ENCODE measurements at places on chromosomes 12 and 14.

DNA sequence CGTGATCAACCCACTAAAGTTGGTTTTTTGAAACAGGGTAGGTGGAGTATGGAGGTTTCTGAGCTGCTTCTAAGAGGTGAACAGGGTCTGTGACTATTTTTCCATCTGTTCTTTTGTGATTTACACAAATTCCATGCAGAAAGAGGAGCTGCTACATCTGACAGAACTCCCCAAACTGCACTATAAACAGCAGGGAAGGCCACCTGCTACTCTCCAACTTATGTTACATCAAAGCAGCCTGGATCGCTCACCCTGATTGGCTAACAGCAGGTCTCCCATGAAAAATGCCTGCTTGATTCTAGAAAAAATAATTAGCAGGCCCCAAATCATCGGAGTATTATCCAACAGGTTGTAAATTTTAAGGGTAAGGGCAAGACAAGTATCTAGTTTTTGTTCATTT lies 282.9 kb upstream of the FLRT2 start:
- no peak for DNase-seq

DNA sequence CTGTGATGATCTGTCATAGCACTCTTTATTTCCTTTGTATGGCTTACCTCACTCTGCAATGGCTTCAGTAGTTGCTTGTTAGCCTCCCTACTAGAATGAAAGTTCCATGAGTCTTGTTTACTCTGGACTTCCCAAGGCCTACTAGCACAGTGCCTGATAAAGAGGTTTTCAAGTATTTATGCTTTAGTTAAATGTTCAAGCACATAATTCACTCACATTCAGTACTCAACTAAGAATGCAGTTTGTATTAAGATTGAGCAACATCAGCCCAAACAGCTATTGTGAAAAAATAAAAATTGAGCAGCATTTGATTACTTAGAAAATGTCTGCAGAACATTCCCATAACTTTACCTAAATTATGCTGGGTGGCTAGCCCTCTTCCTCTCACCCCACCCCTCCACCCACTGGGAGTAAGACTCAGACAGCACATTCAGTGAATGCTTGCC lies 158.9 kb upstream of the AMIGO2 start:
- DNase-seq, result no peak

DNA sequence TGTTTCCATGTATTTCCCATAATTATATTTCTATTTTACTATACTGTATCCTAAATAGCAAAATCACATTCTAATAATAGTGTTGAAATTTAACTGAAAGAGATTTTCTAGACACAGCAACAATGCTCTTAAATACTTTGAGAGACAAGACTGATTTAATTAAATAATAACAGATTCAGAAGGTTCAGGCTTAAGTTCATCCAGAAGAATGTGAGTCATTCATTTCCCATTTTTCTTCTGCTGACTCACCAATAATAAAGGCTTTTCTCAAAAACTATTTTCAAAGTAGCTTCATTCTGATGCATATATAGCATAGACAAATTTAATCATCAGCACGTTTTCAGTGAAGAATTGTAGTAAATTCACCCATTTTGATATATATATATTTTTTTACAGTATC lies 481.4 kb downstream of the MDGA2 start:
- DNase-seq, result no peak

DNA sequence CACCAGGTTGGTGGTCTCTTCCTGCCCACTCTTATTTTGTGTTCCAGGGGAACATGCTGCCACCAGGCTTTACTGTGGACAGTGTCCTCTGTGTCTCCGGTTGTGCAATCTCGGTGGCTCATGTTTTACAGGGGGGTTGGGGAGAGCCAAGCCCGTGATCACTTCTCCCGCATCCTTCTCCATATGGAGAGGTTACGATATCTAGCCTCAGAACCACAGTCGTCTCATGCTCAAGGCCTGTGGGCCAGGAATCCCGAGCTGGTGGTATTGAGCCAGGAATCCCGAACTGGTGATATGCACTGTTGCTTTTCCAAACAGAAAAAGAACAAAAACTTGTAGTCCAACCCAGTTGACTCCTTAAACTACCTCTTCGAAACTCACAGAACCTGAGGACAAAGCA lies 37.0 kb upstream of the INF2 start:
- no peak for DNase-seq

DNA sequence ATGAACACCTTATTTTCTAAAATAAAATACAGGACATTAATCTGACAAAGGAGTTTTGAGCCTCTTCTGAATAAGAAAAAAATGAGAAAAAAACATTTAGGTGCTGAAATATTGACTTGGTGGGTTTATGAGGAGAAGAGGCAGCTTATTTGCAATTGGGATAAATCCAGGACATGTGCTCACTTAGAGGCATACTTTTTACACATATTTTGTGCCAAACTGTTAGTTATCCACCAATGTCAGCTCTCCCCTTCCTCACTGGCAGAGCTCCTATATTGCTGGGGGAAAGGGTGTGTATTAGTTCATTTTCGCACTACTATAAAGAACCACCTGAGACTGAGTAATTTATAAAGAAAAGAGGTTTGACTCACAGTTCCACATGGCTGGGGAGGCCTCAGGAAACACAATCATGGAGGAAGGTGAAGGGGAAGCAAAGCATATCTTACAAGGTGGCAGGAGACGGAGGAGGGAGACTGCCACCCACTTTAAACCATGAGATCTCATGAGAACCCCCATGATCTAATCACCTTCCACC lies 135.4 kb upstream of the EGLN3 start:
- DNase-seq, result no peak

GRCh38 chr14:86027144-86027543 lies 497.2 kb downstream of the FLRT2 start:
- no peak for DNase-seq

- no peak for DNase-seq
Observed at GRCh38 chr12:53324113-53324778, 2.8 kb upstream of the AAAS start.

GRCh38 chr14:100159094-100159864 lies at the start of gene DEGS2:
DEGS2 (minus strand) TSS chr14:100159645; CDS start chr14:100159587, 58 bp downstream.
- no peak for DNase-seq

DNA sequence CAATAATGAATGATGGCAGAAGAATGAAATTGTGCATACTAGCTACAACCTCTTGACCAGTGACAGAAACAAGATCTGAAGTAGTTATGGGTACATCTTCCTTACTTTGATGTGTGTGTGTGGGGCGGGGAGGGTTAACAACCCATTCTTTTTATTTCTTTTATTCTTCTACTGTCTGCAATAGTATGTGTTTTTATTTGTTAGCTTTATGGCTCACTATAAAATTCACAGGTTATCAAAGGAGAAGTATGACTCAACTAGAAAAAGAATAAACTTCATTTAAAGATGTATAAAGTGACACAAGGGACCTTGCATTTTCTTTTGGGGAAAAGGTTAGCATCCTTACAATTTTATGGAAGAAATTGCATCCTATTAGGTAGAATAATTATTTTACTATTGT lies 430.5 kb downstream of the DAD1 start:
- no peak for DNase-seq

DNA sequence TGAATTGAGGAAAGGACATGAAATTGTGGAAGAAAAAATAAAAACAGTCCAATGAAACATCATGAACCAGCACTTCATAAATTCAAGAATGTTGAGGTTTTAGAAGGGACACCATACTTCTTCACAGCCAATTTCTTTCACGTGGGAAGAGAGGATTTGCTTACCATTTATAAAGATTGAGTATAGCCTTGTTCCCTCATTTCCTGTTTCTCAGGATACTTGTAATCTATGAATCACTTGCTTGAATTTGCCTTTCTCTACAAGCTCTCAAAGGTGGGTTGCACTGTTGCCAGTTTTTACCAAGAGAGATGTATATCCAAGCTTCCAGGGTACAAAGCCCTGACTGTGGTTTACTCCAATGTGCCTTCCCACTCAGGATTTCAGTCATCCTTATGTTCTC lies 116.1 kb downstream of the DUSP6 start:
- no peak for DNase-seq
